GM23338 (cell line): ENCODE measurements at places on chromosomes 16 and 17.

DNA sequence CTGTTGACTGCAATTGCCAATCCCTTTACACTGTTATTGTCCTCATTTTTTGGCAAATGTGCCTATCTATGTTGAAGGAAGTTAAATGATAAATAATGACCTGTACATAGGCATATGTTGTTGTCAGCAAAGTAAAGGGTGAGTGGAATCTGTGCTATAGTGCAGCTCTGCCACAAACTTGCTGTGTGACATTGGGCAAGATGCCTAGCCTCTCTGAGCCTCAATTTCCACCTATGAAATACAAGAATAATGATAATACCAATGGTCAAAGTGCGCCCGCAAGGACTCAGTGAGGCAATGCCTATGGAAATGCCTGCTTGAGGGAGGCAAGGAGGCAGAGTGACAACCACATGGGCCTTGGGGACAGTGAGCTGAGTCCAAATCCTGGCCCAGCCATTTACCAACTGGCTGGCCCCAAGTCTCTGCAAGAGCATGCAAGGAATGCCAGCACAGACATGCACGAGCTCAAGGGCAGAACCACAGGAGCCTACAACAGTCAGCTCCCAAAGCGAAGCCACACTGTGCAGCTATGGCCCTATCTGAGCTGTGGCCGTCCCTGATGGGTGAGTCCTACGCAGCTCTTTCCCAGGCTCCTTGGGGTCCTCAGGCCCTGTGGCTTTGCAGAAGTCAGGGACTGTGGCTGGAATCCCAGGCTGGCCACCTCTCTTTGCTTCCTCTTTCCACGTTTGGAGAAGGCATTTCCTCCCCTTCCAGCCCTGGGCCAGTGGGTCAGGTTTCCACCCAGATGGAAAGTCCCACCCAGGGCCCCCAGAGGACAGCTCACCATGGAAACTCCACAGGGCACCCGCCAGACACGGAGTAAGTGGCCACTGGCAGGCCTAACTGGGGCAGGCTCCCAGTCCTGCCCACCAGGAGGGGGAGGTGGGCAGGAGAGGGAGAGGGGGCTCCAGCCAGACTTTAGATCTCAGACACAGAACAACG is 82.1 kb downstream of the ZNF423 start:
- no peak for DNase-seq

GRCh38 chr16:50388496-50388895 is 19.7 kb upstream of the BRD7 start:
- DNase-seq: no peak

DNA sequence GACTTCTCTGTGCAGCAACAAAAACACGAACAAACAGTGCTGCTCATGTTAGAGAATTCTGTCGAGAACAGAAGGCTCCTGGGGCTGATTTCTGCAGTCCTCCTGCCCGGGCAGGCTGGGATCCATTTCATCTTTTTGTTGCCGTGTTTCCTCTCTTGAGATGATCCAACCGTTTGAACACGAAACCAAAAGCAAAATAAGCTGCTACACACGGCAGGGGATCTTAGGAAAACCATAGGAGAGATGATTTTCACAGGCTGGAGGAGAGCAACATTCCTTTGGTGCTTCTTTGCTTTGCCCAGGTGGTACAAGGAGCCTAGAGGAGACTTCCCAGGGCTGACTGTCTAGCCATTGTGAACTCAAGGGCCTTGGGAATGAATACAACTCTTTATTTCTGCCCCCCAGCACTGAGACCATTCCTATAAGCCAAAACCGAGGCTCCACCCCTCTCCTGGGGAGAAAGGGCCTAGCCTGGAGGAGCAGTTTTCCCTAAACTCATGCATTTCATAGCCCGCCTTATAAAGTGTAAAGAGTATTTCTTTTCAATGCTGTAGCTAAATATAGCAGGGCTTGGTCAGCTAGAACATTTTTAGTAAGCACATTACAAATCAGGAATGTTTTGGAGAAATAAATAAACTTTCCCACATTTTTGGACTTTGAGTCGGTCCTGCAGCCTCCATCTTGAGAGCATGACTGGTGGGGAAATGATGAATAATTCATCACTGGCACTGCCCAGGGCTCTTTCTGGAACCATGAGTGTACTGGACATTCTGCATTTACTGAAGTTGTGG is 7.7 kb downstream of the FOXL1 start:
- no peak for DNase-seq

DNA sequence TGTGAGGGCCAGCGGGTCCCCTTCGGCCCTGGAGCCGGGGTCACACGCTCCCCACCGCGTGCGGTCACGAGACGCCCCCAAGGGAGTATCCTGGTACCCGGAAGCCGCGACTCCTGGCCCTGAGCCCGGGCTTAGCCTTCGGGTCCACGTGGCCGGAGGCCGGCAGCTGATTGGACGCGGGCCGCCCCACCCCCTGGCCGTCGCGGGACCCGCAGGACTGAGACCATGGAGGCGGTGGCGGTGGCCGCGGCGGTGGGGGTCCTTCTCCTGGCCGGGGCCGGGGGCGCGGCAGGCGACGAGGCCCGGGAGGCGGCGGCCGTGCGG is at the start of gene NAGLU:
Gene NAGLU, plus strand, starts transcription at position 194 of the 324 bp plus-strand sequence. Its CDS starts 32 bp downstream, at position 226.
- peak; percentile 94 for DNase-seq

DNA sequence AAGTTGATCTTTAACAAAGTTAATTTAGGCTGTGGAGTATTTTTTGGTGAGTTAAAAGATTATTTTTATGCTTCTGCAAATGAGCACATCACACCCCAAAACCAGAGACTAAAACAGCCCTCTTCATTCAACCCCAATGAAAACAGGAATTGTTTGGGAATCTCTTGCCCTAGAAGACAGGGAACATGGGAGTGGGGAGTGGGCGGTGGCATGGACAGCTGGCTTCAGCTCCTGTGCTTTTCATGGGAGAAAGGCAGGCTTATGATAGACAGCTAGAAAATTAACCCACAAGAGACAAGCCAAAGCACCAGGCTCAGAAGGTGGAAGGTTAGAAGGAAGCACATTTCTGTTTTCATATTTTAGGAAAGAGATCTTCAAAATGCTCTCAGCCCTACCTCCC is 19.2 kb downstream of the GRIN2A start:
- no peak for DNase-seq

DNA sequence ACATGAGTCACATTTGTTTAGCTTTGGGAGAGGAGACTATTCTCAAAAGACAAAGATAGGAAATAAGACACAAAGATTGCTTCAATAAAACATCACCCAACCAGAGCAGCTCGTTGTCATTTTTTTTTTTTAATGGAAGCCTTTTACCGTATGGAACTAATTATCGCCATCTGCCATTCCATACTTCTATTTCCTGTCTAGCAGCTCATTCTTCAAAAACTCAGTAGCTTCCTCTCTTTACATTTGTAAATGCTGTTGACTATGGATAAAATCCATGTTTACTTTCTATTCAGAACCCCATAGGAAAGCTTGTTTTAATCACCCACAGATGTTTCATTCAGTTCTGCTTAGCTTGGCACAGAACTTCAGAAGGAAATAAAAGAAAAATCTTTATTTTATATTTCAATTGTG is 110.0 kb upstream of the PSMD7 start:
- no peak for DNase-seq

DNA sequence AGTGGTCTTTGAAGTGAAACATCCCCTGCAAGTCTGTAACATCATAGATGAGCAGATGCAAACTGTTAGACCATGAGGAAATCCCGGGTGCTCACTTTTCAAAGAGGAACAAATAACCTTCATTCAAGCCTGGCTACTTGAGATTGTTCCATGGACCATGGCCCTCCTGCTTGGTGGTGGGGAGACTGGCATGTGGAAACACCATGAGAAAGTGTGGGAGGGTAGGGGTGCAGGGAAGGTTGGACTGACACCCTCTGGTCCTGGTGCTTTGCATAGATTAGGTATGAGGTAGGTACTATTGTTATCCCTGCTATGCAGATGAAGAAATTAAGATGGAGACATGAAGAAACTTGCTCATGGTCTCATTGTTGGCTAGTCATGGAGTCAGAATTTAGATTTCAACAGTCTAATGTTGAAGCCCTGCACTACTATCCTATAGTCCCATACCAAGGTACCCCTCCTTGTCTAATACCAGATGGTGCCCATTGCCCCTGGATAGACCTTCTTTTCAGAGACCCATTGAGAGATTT is 59.0 kb downstream of the SPACA3 start:
- DNase-seq: no peak

GRCh38 chr16:89919535-89920406 is 1.1 kb downstream of the MC1R start:
- no peak for DNase-seq

- DNase-seq: no peak
These were observed 28.7 kb upstream of the RSL1D1 start for GRCh38 chr16:11880007-11880406.

- DNase-seq: no peak
These were observed 111.7 kb upstream of the COX10 start for GRCh38 chr17:13957636-13958035.

- peak; percentile 76 for DNase-seq
These were observed 6.4 kb downstream of the THRA start for GRCh38 chr17:40068917-40069750.

- no peak for DNase-seq
These were observed 3.3 kb upstream of the HBZ start for GRCh38 chr16:149024-149660.

GRCh38 chr17:80871341-80871740 is 120.3 kb upstream of the CHMP6 start:
- DNase-seq: no peak

- DNase-seq: no peak
These were observed 18.1 kb downstream of the TMC7 start for GRCh38 chr16:19001788-19002187.

DNA sequence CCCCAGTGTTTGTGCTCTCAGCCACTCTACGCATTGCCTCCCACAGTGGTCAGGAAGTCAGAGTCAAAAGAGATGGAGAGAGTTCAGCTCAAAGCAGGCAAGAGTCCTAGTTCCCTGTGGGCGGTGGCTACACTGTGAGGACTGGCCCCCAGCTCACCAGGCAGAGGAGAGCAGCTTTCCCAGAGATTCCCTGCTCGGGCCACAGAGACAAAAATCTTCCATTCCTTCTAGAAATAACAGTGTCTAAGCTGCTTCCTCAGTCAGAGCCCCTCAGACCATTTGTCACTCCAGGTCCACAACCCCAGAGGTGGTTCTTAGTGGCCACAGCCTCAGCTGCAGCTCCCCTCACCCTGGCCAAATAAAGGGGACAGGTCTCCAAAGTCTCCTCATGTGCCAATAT is 263.0 kb upstream of the RPL38 start:
- no peak for DNase-seq

- no peak for DNase-seq
These were observed 979 bp downstream of the MAP3K14 start for GRCh38 chr17:45315648-45316433.

GRCh38 chr17:76485569-76485968 is 15.7 kb downstream of the RHBDF2 start:
- no peak for DNase-seq

- no peak for DNase-seq
These were observed 75.0 kb upstream of the LHX1 start for GRCh38 chr17:36862116-36862920.

DNA sequence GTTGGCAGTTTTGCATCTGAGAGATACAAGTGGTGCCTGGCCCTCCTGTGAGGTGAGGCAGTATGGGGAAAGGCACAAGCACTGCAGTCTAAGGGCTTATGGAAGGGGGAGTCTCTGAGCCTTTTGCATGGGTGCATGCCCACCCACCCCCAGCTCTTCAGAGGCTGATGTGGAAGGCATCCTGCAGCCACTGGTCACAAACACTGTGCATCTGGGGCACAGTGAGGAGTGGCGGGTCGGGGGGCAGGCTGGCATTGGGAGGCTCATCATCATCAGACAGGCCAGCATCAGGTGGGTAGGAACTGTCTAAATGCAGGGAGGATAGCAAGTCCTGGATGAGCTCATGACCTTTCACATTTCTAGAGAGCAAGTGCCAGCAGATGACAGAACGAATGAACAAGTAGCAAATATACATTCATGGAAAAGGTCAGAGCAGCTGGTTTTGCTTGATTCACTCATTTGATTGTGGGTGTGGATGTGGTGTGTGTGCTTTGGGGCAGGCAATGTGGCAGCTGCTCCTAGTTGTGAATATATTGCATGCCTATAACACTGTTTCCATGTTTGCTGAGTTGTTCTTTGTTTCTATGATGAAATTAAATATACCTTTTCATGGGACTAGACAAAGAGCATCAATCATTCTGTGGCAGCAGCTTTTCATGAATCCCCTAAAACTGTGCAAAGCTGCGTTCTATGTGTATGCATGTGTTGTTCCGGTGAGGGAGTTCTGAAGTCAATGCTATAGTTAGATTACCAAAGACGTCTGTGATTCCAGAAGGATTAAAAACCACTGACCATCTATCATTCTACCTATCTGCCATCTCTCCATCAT is 29.2 kb downstream of the TRIM25 start:
- DNase-seq: no peak

DNA sequence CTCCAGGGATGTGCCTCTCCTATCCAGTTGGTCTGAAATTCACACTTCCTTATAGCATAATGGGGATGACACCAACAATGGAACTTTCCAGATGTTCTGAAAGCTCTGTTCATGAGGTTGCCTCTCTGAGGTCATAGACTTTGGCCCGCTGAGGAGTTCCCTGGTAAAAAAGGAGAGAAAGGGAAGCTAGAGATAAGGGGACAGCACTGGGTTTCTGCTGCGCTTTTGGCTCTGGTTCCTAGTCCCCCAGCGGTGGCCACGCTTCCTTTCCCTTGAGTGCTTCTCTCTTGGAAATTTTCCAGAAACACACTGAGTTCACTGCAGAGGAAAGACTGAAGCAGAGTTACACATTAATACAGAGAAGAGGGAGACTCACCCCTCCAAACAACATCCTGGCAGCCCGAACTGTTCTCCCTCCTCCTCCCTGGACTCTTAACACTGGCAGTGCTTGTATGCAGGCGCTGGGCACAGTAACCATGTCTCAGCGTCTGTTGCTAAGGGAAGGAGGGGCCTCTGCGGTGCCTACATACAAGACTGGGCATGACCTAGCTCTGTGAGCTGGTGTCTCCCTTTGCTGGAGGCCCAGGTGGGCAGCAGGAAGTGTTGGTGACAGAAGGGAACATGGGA is at the start of gene DNAH3:
Gene DNAH3, minus strand, starts transcription at position 472 of the 627 bp plus-strand sequence. CDS start 527 bp downstream, outside the sequence.
- no peak for DNase-seq

DNA sequence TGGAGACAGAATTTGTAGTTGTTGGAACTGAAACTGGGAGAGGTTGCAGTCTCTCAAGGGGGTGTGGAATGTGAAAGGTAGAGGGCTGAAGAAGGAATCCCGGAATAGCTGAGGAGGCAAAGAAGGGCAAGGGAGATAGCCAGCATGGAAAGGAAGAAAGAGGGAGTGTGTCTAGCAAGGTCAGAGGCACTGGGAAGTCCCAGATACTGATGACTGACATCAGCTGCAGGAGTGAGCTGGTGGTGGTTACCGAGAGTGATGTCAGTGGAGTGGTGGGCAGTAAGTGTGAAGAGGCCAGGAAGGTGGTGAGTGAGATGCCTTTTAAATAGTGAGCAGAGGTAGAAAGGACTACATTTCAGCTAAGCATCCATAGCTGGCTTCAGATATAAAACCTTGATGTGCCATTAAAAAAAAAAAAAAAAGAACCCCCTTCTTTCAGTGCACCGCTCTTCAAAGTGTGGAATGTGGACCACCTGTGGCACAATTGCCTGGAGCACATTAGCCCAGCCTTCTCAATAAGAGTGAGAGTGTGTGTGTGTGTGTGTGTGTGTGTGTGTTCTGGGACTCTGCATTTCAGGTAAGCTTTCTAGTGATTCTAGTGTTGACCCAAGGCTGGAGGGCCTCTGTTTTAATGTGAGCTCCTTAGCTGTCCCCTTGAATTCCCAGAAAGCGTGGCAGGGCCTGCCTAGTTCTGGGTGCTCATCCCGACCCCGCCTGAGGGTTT is 8.5 kb downstream of the PRMT7 start:
- DNase-seq: no peak

- DNase-seq: no peak
These were observed 66.8 kb upstream of the RASL10B start for GRCh38 chr17:35664685-35665084.

- no peak for DNase-seq
These were observed 69.6 kb upstream of the GAS7 start for GRCh38 chr17:10268005-10268404.

- no peak for DNase-seq
These were observed 15.0 kb upstream of the SPHK1 start for GRCh38 chr17:76369379-76369778.
